ENCODE measurements at places on chromosomes 2 and 18.

GRCh38 chr18:22939649-22940048 is 6.5 kb downstream of the RBBP8 start:
- DNase-seq, result no peak

DNA sequence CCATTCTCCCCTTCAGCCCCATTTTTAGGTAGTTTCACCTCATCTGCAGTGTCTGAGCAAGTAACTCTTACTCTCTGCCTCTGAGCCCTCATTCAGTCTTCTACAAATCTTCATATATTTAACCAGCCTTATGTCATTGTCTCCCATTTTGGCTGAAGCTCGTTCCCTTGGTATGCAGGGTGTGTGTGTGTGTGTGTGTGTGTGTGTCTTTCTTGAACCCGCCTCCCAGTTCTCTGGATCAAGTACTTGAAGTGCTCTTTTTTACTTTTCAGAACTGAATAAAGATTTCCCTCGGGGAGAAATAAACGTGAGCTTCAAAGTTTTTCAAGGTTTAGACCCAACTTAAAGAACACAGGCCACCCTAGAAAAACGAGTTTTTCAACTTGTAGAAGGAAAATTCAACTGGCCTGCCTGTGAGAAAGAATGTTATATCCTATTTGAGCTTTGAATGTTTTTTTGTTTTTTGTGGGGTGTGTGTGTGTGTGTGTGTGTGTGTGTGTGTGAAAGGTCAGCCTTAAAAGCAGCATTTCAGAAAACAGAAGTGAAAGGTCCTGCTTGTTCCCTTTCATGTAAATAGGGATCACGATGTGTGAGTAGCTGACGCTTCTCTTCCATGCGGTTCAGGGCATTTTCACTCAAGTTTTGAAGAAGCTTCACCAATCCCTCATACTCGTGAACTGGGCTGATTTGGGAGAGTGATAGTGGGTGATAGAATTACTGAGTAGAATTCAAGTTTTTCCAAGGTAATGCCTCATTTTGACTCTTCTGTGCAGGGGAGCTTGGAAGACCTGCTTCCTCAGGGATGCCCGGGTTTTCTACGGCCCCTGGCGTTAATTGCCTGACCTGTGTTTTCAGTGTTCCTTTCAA is 50.6 kb upstream of the EML6 start:
- DNase-seq, result no peak

- DNase-seq, result no peak
Observed at GRCh38 chr2:230360028-230360427, 33.0 kb downstream of the SP140L start.

- no peak for DNase-seq
Observed at GRCh38 chr2:27839022-27839618, 51.1 kb downstream of the RBKS start.

- no peak for DNase-seq
Observed at GRCh38 chr18:76452357-76452756, 42.7 kb downstream of the ZNF516 start.

GRCh38 chr2:383178-383577 is 95.3 kb upstream of the ALKAL2 start:
- DNase-seq, result no peak

- DNase-seq, result no peak
Observed at GRCh38 chr2:102000813-102001766, 9.3 kb downstream of the IL1R2 start.

DNA sequence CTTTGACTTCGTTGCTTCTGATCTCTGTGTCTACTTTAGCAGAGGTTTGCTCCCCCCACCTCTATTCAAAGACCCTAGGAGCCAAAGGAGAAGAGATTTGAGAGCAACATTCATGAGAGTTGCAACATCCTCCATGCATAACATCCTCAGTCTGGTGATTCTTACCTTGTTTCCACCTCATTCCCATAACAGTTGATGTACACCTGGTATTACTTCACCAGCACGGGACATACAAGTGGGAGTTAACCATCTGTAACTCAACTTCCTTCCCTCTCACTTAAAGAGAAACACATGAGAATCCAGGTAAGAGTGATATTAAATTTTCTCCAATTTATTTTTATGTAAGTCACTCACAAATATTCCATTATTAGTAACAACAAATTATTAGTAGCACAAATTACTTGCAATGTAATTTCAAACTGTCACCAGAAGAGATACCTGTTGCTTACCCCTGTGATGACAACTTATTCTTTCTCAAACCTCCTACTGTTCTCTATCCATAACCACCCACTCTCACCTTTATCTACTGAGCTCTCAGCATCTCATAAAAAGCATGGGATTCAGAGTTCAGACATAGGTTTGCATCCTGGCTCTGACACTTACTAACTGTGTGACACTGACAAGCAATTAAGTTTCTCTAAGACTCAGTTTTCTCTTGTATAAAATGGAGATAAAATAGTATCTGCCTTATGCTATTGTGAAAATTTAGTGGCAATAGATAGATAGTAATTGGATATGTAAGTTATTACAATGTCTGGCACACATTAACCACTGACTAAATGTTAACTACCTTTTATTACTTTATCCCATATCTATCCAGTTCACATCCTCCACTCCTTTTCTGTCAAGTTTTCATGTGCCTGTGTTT is 184.6 kb upstream of the SRD5A2 start:
- no peak for DNase-seq

DNA sequence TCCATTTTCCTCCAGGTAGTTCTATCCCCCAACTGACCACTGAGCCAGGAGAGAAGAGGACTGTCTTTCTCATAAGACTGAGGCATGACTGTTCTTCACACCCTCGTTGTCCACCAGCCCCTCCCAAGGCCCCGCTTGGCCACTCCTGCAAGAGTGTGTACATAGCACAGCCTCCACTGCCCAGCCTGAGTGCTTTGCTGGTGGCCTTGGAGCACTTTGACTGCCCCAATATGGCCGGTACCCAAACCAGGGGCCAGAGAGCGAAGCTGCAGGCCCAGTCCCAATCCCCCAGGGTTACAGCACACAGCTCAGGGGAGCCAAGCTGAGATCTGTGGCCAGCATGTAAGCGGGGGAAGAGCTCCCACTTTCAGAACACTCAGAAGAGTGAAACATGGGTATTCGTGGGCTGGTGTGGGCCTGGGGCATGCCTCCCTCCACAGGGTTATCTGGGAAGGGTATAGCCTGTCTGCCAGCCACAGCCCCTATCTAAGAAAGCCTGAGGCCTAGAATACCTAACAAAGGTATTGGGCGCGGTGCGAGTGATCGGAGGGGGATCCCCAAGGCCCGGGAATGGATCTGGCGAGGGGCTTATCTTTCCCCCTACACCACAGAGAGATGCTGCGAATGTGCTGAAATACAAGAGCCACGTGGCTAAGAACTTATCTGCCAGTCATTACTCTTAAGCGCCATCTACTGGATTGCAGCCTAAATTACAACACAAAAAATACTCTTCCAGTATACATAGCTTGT is 163.8 kb downstream of the WDPCP start:
- no peak for DNase-seq

DNA sequence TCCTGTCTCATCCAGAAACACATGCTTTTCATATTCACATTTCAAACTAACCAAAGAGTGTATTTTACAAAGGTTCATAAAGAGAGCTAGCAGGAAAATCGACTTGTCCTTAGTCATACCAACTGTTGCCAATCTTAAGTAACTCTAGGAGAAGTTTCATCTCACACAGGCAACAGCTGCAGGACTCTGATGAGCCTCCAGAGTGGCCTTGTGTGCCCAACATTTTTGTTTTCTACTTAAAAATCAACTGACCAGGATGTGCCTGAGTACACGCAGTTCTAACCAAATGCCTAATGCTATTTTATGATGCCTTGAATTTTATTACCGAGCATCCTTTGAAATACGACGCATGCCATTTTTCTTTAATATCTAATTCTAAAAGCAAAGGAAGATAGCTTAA is 595.9 kb upstream of the LRRTM4 start:
- no peak for DNase-seq

DNA sequence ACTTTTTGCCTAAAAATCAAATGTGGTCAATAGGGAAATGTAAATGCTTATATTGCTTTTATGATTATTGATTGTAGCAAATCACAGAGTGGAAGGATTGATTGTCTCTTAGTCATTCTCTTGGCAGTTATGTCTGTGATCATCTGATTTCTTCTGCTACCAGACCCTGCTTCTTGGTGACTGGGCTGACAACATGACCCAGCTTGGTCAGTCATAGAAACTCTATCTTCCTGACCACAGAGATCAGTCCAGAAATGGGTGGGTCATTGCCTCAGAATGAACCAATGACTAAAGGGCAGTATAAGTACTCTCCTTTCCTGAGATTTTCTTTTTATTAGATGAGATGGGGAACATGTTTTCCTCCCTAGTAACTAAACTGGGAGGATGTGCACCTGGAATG is 87.6 kb downstream of the MAIP1 start:
- DNase-seq, result no peak

GRCh38 chr18:9708057-9708433 is at the start of gene RAB31:
Gene RAB31 (plus strand): TSS chr18:9708301. CDS start chr18:9708406, 105 bp downstream.
- DNase-seq, result no peak

GRCh38 chr2:150047620-150048222 is 439.7 kb downstream of the RND3 start:
- no peak for DNase-seq

DNA sequence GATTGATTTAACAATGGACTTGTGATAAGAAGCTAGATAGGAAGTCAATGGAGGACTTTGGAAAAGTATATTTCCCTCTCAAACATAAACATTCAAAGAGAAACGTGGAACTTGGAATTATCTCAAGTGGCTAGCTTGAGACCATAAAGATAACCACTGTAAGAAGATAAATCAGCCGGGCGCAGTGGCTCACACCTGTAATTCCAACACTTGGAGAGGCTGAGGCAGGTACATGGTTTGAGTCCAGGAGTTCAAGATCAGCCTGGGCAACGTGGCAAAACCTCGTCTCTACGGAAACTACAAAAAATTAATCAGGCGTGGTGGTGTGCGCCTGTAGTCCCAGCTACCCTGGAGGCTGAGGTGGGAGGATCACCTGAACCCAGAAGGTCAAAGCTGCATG is 405.9 kb upstream of the ACVR2A start:
- DNase-seq, result no peak

DNA sequence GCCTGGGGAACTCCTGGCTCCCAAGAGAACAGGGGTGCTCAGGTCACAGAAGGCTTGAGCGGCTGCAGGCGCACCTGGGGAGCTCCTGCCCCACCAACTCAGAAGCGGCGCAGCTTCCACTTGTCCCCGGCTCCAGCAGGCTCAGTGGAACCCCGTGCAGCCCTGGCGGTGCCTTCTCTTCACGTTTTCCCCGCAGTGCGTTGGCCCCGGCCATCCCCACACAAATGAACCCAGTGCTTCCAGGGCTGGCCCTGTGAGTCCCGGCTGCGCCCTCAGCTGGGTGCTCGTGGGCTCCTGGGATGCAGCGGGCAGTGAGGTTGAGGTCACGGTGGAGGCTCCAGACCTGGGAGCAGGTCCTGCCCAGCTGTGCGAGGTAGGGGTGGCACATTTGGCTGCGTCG is 17.9 kb upstream of the MBD2 start:
- no peak for DNase-seq

- no peak for DNase-seq
Observed at GRCh38 chr2:45289997-45290709, 280.9 kb upstream of the SIX2 start.

- DNase-seq, result no peak
Observed at GRCh38 chr2:132037527-132038178, 124.1 kb downstream of the ANKRD30BL start.

GRCh38 chr18:24631243-24632025 is 171.0 kb downstream of the HRH4 start:
- DNase-seq, result no peak

GRCh38 chr2:203510256-203510940 is 24.7 kb downstream of the RAPH1 start:
- no peak for DNase-seq

- no peak for DNase-seq
Observed at GRCh38 chr2:136212426-136213378, 94.8 kb upstream of the CXCR4 start.
